ENCODE measurements at places on chromosomes 5 and 9.

DNA sequence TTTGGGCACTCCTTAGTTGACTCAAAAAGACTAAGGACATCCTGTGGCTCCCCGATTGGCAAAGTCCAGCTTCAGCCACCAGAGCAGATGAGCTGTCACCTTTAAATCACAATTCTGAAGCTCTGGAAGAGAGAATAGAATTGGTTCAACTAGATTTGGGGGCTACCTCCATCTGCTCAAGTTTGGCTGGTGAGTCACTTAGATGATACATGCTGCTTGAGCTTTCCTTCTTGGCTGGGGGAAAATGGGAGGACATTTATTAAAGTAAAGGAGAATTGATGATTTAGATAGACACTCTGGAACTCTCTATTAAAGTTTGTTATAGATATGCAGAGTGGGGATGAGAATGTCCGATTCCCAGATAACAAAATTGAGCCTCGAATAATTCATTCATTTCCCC lies 30.0 kb upstream of the GRIA1 start:
- no peak for DNase-seq

- DNase-seq = peak; percentile 82
These were observed 62.3 kb downstream of the CXXC5 start for GRCh38 chr5:139710319-139711066.

- no peak for DNase-seq
These were observed 34.4 kb downstream of the TTLL11 start for GRCh38 chr9:122058709-122059108.

- peak; percentile 19 for DNase-seq
These were observed 552 bp downstream of the OTULINL start for GRCh38 chr5:14581891-14582796.

DNA sequence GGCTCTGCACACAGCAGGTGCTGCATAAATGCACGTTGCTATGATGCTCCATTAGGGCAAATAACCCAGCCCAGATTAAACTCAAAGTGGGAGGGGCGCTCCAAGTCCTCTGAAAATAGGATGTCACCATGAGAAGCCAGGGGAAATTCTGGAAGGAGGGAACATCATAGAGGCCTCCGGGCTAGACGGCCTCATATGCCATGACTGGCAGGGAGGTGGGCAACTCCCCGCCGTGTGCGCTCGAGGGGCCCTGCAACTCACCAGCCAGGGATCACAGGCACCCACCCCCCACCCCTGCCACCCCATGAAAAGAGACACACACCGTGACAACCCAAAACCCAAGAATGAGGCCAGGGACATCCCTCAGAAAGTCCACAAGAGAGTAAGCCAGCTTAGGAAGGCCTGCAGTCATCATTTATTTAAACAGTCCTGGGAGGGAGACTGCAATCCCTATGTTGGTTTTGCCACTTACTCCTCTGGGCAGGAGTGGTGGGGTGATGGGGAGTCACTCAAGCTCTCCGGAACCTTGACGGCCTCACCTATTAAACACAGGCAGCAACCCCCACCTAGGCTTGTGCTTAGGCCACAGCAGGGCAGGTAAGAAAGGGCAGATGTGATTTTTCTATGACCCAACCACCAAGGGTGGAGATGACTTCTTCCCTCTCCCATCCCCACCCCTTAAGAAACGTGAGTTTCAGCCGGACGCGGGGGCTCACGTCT lies 4.0 kb downstream of the VAV2 start:
- DNase-seq = no peak

DNA sequence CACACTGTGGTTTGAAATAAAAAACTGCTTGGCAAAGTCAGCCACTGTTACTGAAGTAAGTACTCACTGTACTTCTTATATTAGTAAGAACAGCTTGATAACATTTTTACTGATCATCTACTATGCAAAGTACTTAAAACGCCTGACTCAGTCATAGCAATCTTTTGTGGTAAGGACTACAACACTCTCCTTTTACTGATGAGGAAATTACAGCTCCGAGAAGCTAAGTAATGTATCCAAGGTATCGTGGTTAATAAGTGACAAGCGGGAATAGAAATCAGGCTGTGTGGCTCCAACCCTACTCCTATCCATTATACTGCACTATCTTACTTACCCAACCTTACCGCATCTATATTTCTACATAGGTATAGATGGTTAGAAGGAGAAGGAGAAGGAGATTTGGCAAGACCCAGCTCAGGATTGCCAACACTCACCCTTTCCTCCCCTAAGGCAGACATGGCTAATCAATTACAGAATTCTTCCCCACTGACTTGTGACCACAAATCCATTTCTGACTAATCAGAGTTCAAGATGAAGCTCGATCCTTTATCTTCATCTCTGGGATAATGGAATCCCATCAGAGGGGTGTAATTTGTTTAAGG lies 281.4 kb downstream of the SPOCK1 start:
- no peak for DNase-seq

GRCh38 chr5:65563777-65564176 lies 681 bp downstream of the PPWD1 start:
- no peak for DNase-seq

DNA sequence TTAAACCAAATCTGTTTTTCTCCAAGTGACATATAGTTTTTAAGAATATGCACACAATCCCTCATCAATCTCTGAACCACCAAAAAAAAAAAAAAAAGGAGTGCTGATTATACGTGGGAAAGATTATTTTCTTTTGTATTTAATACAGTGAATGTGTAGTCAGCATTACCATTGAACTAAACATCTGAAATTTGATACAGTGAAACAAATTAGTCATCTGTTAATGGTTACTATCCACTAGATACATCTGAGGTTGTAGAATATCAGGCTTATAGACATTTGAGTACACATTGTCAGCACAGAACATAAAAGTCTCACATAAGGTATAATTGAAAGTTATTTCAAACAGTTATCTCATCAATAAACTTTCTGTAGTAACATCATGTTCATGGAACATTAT lies 87.0 kb downstream of the SLF1 start:
- DNase-seq = no peak

DNA sequence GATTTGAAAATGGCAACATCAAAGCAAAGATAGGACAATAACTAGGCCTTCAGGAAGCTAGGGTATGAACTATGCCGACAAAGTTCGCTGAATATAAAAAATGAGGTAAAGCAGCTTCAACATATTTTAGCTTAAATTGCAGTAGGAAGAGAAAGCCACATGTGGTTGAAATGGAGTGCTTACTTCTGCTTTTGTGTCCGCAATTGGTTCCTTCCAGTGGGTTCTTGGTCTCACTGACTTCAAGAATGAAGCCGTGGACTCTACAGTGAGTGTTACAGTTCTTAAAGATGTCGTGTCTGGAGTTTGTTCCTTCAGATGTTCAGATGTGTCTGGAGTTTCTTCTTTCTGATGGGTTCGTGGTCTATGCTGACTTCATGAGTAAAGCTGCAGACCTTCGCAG lies 95.2 kb downstream of the APTX start:
- no peak for DNase-seq

- DNase-seq = no peak
These were observed 31.1 kb upstream of the PPP3R2 start for GRCh38 chr9:101625876-101626275.

- DNase-seq = no peak
These were observed at the start of gene CCDC192 for GRCh38 chr5:127702926-127703561. Gene CCDC192, plus strand, starts transcription at chr5:127703391. Its CDS starts 55 bp downstream, at chr5:127703446.

DNA sequence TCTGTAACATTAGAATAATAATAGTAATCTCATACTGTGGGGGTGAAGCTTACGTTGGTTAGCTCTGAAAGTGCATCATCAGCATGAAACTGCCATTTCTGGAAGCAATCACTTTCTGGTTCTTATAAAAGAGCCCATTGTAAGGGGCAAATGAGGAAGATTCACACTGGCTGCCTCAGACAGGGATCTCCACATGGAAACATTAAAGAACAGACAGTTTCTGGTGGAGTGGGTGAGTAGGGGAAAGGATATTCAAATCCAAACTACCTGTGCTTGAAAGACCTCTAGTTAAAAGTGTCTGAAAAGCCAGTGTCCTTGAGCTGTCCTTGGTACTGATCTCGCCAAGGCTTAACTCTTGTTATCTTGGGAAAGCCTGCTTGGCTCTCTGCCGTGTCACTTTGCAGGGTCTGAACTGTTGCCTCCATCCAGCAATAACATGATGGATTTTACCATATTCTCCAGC lies 19.1 kb upstream of the SLC31A2 start:
- peak; percentile 45 for DNase-seq
